ENCODE measurements at places on chromosomes 16 and 17.

DNA sequence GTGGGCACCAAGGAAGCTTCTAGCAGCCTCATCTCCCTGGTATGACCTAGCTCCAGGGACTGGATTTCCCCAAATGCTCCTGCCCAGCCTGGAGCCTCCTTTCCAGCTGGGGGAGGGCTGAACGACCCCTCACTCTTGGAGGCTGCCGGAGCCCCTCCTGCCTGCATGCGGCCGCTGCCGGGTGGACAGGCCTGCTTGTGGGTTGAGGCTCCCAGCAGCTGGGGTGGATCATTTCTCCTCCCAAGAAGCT is 213.6 kb downstream of the SEC14L1 start:
- DNase-seq: no peak

DNA sequence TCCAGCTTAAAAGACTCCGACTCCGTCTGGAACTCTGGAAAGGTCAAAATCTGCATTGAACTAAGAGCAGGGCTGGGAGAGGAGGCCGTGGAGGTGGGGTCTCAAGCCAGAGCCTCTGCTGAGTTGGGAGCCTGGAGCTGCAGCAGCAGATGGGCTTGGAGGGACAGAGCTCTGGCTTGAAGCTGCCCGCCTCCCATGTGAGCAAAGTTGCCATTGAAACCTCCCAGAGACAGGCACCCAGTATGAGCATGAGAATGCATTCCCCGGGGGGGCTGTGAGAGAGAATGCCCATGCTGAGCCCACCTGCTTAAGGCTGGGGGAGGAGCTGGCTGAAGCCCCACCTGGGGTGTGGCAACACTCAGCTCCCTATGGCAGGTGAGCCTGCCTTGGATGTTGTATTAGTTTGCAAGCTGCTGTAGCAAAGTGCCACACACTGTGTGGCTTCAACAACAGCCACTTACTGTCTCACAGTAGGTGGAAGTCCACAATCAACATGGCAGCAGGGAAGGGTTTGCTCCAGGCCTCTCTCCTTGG is 9.6 kb downstream of the KIF19 start:
- DNase-seq: no peak

DNA sequence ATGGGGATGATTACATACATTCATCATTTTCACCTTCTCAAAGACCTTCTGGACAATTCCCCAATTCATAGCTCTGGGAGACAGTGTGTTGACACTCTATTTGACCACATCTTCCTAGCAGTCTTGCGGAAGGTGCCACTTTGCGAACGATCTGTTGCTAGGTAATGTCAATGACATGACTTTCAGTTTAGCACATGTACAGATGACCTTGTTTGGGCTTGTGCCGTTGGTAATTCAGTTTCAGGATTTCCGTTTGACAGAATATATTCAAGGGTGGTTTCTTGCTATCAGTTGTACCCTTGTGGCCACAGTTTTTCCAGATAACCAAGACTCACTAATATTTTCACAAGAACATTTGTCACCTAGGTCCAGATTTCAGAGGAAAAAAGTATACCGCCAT is 478.2 kb downstream of the WWOX start:
- no peak for DNase-seq

DNA sequence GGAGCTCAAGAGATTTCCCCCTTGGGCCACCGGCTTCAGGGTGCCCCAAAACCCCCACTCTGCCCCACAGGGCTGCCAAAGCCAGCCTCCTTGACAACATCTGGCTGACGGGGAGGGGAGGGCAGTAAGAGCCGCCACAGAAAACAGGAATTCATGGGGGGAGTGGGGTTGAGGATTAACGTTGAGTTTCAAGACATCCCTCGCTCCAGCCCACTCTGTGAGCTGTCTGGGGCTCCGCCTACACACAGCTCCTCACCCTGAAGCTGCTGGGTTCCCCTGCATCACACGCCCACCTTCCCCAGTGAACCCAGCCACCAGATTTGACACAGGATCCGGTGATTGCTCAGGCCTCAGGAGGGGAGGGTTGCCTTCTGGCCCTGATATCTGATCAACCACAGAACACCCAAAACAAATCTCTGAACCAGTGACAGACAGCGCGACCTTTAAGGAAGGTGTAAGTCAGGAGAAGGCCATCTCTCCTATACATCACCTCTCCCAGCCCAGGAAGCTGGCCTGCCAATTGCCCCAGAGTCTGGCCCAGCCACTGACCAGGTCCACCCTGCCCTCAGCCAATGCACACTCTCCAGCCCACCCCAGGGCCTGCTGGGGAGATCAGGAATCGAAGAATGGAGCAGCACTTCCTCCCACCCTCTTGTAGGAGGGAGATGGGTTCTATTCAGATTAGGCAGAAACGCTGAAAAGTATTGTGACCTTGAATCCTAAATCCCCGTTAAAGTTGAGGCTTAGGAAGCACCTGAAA is 132.1 kb downstream of the CLEC16A start:
- DNase-seq: no peak

DNA sequence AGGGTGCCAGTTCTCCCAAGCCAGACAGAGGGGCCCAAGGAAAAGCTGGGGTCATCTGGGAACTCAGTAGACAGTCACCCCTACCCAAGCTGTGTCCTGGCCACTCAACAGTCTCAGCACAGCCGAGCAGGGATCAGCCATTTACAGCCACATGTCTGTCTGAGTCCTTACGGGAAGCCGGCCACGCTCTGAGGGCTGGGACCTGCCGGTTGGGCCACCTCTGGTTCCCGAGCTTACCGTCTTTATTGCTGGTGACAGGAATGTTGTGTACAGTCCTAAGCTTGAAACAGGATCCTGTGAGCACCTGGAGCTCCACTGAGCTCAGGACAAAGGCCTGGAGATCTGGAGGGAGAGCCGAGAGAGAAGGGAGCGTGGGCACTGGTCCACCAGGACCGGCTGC is 59.8 kb downstream of the TIMM22 start:
- DNase-seq: no peak

DNA sequence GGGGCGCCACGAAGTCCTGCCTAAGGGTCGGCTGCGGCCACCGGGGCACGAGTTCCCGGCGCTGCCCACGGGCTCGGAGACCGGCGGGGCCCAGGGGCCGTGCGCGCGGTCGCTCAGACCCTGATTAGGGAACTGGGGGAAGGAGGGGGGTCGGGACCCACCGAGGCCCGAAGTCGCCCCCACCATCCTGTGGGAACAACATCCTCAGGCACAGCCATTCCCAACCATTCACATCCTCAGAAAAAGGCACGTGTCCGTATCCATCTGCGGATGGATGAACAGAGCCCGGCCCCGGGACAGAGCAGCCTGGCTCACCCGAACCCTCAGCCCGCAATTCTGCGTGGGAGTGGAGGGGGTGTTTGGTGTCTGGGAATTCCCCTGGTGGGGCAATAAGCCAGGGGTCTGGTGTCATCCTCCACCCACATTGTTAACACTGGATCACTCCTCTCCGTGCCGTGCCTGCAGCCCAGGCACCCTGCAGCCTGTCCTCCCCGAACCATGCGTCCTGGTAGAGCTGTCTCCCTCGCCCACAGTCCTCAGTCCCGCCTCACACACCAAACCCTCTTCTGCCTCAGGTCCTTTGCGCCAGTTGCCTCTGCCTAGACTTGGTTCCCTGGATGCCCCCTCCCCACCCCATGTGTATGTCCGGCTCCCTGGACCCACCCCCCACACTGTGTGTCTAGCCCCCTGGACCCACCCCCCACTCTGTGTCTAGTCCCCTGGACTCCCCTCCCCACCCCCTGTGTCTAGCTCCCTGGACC is 789 bp upstream of the CCDC57 start:
- DNase-seq: peak; percentile 73

DNA sequence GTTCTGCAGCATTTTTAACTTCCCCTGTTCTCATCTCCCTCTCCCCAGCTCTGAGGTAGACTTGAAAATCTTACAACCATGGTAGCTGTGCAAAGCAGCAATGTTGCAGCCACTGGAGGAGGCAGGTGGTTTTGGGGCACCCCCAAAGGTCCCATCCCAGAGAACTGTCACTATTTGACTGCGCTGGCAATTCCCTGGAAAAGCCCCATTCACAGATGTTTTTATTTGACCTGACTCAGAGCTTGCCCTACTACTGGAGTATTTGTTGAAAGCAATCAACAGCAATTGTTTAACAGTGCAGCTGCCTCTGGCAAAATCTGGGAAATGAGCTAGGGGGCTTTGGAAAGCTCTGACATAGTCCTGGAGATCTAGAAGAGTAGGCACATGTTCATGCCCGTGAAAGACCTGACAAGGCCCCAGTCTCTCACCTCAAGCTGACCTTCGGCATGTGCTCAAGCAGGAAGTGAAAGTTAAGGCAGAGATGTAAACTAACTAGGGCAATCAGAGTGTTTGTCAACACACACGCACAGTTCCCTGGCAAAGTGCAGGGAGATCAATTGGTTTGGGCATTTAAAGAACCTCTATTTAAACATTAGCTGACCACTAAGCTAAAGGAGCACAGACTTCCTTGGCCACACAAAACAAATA is 19.7 kb upstream of the PIK3R5 start:
- DNase-seq: no peak

DNA sequence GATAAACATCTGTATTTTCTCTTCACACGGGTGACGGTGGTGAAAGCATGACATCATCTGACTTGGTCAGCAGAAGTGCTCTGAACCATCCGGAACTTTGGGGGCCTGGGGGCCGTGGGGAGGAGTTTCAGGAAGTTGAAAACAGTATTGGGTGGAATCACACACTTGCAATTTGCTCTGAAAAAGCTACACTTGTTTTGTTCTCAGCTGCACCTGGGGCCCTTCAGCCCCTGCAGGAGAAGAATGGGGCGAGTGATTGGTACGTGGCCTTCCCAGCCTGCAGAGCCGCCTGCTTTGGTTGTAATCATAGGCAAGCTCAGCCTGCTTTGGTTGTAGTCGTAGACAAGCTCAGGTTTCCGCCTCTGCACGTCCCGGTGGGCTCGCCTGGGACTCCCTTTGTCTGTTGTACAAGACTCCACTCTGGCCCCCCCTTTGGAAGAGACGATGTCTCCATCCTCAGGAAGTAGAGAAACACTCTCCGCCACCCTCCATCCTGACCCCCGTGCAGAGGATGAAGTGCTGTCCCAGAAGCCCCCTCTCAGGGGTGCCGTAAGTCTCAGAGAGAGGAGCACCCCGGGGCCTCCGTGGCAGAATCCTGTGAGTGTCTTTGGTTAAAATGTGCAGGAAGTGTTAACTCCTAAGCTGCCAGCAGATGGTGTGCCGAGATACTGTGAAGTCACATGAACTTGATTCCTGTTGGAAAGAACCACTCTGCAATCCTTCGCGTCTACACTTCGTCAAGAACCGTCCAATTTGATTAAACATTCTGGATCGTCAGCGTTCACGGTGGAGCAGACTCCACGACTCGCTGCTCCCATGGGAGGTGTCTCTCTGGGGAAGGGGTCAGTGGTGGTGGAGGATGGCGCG is 5.4 kb downstream of the BANP start:
- DNase-seq: peak; percentile 79

- no peak for DNase-seq
These were observed 103.7 kb upstream of the ASIC2 start for GRCh38 chr17:33396818-33397217.

DNA sequence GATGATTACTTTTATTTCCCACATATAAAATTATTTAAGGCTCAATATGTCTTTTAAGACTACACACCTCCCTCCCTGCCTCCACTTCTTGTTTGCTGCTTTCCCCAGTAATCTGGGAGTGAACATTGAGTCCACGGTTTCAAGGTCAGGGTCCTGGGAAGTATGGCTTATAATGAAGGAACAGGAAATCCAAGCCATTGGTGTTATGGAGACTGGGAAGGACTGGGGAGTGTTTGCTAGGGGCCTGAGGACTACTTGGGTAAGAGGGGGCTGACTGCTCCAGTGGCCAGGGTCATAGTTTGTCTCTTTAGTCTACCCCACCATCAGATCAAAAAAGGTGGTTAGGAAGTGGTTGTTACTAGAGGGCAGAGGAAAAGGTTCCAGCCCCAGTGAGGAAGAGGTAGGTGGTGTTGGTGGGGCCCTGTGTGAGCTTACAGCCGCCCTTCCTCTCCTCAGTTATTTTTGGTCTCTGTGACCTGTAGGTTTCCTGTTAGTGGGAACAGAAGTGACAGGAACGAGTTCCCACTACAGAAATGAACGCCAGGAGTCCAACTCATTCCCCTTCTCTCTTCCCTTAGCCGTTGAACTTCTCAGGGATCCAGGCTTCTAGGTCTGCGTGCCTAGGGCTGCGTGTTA is 742 bp upstream of the SLC16A13 start:
- DNase-seq: peak; percentile 75

DNA sequence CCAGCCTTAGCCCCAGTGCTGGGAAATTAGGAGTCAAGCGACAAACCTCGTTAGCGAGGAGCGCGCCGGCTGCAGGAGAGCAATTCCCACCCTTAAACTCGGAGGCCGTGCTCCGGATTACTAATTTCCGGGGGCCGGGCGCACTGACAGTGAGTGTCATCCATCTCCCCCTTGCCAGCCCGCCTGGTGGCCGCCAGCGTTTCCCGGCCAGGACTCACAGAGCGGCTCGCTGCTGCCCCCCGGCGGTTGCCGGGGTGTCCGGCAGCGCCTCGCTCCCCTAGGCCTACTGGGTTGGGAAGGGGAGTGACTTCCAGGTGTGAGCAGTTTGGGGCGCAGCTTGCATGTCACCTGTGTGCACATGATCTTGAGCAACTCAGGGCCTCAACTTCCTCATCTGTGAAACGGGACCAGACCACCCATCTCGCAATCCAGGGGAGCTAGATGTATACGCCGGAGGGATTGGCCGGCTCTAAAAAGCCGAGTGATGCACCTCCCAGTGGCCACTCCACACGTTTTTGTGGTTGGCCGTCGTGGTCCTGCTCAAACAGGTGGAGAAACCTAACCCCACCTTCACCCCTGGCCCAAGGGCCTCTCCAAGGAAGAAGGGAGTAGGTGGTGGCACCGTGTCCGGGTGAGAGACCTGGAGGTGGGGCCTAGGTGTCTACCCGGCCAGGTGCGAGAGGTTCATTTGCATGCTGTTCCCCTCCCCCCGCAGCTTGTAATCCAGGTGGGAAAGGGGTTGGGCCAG is 2.5 kb upstream of the GSE1 start:
- DNase-seq: peak; percentile 87

DNA sequence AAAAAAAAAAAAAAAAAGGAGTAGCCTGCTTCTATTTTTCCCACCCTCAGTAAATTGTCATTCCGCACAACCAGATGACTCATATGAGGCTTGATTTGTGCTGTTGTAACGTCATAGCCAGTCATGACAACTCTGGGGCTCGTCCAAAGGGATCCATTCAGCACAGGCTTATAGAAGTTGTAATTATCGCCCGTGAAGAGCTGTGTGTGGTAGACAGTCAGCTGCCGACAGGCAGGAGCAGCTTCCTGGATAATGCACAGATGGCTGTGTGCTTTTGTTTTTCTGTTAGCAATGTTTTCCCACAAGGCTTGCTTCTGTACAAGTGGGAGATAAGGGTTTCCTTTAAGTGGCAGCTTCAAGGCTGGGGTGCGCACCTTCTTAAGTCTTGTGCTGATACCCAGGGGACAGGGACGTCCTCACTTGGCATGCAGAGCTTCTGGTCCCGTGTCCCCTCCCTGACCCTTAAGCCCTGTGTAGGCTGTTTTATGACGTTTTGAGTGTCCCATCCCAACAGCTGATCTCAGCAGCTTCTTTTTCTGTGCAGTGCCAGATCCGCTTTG is 26.0 kb downstream of the SNX29 start:
- no peak for DNase-seq

- peak; percentile 66 for DNase-seq
These were observed 2.8 kb upstream of the SOCS1 start for GRCh38 chr16:11258553-11259492.

Measured in CD4-positive, alpha-beta T cell treated with Interleukin-12 subunit alpha and Interleukin-12 subunit beta, for 1 hour (primary cell).